Naive thymus-derived CD8-positive, alpha-beta T cell (primary cell): ENCODE measurements at places on chromosomes 1 and 21.

- DNase-seq = no peak
Observed at GRCh38 chr1:51518586-51519047, 449 bp downstream of the EPS15 start.

DNA sequence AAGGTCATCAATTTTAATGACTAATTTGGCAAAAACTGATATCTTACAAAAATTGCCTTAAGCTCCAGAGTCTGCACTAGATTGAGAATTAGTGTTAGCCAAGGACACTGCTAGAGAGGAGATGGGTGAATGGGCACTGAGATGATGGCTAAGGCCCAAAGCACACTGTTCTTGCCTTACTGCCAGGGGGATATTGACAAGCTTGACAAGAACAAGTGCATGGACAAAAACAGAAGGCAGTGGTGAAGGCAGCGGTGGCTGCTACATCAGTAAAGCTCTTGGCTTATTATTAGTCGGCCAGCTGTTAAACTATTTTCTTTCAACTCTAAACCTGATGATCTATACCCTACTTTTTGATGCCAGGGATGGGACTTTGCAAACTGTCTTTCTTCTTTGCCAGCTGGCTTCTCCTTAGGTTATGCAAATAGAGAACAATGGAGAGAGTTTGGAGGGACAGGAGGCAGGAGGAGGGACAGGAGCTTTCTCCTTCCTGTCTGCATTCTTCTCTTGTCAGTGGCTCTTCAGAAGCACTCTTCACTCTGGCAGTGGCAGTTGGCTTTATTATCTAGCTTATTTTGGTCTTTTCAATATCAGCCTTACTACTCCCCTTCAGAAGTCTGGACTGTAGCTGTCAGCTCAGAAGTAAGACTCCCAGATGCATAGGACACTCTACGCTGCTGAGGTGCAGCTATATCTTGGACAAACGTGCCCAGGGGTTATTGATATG lies 853.5 kb upstream of the TMPRSS15 start:
- DNase-seq = no peak

- no peak for DNase-seq
Observed at GRCh38 chr1:200733907-200734306, 4.8 kb upstream of the CAMSAP2 start.

GRCh38 chr21:15192243-15192642 lies 127.4 kb upstream of the NRIP1 start:
- no peak for DNase-seq

DNA sequence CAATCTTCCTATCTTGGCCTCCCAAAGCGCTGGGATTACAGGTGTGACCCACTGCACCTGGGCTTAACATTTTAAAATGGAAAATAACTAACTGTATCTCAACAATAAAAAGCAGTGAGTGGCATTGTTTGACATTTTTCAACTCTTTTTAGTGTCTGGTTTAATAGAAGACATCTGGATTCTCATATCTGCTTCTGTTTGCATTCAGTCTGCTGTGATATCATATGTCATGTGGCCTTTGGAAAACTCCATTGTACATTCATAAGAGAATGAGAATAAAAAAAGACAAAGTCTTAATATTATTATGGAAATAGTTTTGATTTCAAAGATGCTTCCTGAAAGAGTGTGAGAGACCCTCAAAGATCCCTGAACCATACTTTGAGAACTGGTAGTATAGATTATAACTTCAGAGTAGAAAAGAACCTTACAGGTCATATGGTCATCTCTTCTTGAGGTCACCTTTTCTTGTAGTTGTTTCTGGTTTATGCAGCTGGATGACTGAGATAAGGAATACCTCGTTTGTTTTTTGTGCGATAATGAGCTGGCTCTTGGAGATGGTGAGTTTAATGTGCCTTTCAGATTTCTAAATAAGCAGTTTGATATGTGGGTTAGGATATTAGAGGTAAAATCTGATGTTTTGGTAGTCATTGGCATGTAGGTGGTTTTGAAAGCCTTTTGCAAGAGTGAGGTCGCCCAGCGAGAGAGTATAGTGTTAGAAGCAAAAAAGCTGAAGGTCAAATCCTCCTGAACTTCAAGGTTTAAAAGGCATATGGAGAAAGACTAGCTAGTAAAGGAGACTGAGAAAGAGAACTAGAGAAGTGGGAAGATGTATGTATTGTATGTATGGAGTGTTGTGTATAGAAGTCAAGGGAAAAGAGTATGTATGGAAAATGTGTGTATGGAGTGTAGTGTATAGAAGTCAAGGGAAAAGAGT lies 17.2 kb downstream of the CEP350 start:
- no peak for DNase-seq

- DNase-seq = no peak
Observed at GRCh38 chr1:35016406-35016805, 15.3 kb downstream of the ZMYM6 start.

DNA sequence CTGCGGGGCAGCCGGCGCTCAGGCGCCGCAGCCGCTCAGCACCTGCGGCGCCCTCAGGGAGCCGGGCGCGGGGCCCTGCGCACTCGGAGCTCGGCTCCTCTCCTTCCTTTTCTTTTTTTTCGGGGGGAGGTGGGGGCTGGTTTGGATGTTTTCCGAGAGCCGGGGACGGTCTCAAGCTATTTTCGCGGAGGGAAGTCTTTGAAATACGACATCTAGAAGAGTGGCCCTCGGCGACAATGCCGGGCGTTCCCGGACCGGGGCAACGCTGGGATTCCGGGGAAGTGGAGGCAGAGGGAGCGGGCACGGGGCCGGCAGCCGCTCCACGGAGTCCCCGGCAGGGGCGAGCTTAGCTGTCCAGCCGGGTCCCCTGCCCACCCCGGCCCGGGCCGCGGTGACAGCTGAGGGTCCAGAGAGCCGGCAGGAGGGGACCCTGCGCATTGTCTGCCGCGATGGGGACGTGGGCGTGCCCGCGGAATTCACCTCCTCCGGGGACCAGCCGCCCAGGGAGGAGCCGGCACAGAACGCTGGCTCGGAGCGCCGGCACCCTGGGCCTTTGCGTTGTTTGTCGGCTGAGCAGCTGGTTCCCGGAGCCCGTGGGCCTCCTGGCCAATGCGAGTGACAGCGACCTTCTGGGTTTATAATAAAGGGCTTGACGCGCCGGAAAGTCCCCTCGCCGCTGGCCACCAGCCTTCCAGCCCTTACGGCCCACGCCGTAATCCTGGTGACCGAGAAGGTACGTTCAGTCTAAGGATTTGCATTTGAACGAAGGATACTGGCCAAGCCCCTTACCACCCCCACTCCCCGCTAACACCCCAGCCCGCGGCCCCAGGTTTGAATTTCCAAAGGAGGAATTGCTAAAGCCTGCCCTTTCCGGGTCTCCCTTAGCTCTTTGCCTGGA lies 582 bp downstream of the SLC37A1 start:
- peak; percentile 50 for DNase-seq

GRCh38 chr1:162470216-162470615 lies 27.4 kb upstream of the UHMK1 start:
- no peak for DNase-seq

DNA sequence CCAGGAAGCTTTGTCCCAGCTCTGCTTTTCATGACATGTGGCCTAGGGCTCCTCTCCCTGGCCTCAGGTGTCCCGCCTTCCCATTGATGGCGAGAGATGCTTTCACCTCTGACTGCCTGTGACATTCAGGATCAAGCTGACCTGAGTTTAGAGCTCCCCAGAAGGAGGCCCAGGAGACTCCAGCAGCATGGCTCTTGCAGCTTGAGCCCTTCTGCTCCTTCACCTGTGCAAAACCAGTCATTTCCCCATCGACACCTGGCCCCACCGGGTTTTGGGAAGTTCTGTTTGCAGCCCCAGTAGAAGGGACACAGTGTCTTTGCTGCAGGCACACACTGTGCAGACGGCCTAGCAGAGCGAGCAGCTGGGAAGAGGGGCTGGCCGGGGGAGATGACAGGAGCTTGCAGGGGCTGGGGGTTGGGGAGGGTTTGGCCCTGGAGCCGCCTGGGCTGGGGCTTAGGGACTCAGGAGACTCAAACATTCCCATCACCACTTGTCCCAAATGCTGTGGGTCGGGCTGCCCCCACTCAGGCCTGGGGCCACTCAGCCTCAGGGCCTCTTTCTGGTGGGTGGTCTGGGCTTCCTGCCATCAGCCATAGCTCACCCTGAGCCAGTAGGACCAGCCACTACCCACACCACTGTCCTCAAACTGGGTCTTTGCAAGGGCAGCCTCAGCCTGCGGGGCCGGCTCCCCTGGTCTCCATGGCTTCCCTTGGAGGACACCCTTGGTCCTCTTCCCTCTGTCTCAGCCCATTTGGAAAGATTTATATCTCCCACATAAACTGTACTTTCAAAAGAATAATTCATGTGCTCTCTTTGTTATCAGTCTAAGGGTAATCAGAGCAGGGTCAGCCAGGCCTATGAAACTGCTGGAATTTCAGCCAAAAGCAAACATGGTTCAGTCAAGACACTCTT lies 3.8 kb upstream of the EDN2 start:
- no peak for DNase-seq

DNA sequence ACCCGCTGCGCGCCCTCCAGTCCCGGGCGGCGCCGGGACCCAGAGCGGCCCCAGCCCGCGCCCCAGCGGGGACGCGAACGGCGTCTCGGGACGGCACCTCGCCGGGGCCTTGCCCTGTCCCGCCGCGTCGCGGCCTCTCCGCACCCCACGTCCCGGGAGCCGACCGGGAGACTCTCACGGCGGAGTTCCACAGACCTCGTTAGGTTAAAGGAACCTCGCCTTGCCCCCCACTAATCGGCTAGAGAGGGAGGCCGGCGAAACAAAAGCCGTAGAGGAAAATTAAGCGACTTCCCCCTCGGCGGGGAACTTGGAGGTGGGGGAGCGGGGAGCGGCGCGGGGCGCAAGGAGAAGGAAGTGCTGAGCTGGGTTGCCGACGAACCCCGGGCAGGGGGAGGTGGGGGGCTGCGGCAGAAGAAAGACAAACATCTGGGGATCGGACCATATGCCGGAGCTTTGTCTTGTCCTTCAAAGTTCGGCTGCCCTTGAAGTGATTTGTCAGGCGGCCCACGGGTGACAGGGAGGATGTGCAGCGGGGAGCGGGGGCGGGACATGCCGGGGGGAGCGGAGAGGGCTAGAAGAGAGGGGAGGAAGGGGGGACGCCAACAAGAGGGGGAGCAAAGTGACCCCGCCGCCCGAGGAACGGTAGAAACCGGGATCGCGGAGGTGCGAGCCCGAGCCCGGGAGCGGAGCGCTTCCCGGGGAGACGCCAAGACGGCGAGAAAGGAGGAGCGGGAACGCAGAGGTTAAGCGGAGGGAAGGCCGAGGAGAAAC lies 120.0 kb upstream of the RRP15 start:
- no peak for DNase-seq

DNA sequence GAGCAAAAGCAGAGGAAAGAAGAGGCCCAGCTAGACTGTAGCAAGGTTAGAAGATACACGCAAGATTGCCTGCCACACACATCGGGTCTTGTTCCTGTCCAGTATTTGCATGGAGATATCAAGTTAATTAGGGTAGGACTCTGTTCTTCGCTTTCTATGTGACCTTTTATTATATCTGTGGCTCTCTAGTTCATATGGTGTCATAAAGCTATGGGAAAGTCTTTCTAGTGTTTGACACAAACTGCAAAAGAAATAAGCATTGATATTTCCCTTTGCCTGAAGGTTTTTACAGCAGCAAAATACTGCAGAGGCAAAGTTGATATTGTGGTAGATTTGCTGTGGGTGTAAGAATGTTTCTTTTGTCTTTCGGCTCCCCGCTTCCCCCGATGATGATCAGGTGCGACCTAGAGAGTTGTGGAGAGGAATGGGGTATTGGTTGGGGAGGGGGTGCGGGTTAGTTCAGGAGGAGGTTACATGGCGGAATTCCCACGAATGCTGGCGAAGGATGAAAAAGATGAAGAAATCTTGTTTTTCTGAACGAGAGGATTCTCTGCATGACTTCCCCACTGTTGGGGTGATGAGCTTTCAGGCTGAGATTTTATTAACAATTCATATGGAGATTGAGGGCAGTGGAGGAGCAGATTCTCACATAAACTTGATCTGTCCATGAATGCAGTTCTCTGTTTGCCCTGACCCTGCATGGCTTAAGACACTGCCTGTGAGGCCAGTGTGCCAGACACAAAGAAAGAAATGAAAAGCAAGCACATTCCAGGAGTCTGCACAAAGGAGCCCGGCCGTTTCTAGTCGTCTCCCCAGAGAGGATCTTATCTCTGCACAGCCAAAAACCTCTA lies 550.2 kb downstream of the USP25 start:
- DNase-seq = no peak

GRCh38 chr1:31957701-31958674 lies 19.8 kb upstream of the PTP4A2 start:
- DNase-seq = no peak

- no peak for DNase-seq
Observed at GRCh38 chr21:17467829-17468228, 45.0 kb upstream of the CXADR start.

DNA sequence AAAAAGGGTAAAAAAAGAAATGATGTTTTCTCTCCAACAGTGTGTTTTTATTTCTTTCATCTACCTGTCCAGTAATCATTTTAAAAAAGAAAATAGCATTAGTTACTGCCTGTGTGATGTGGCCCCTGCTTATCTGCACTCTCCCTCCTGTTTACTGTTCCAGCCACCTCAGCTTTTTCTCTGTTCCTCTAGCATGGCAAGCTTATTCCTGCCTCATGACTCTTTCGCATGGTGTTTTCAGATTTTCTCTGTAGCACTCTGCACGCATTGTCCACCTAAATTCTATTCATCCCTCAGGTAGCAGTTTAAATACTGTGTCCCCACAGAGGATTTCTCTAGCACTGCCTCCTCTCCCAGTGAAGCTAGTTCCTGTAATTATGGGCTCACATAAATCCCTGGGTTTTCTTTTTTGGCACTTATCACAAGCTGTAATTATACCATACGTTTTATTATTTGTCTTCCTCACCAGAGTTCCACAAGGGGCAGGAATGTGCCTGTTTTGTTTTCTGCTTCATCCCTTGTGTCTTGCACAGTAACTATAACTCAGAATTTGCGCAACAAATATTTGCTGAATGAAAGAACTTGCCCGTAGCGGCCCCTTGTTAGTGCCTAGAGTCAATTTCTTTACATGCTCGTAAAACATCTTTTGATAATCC lies 51.4 kb upstream of the LRIG2 start:
- DNase-seq = no peak

DNA sequence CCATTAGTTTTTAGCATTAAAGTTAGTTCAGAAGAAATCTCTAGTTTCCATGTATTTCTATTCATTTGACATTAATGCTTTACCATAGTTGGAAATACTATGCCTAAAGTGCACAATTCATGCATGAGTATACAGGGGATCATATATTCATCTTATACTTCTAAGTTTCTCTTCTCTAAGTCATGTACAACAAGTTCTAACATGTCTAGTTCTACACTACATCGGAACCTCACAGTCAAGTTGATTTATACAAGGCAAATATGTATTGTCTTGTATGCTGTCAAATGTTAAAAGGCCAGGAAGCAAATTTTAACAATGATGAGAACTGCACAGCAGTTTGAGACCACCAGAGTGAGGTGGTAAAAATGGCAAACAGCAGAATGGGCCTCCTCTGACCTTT lies 22.9 kb upstream of the MOB3C start:
- no peak for DNase-seq
